ENCODE measurements at places on chromosomes 3 and 15.

- no peak for DNase-seq
Measured at GRCh38 chr3:99997293-99997692, 117.0 kb downstream of the FILIP1L start.

GRCh38 chr3:27767000-27767399 lies 44.9 kb upstream of the EOMES start:
- no peak for DNase-seq

DNA sequence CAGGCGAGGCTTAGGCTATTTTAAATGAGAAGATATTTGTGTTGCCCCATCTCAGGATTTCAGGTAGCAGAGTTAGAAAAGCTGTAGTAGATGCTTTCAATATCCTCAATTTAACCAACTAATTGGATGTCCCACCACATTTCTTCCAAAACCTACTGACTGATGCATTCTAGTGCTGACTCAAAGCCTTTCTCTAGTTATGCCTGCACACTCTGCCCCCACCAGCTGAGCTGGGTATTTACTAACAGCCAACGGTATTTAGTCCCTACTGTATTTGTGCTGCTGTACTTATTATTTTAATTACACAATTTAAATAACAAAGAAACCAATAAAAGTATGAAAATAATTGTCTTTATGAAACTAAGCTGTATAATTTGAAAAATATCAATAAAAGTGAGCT lies 139.5 kb downstream of the OSBPL10 start:
- DNase-seq: no peak

- DNase-seq: no peak
Measured at GRCh38 chr3:157572559-157573270, 69.5 kb upstream of the VEPH1 start.

- DNase-seq: no peak
Measured at GRCh38 chr3:12175844-12176453, 17.2 kb upstream of the TIMP4 start.

GRCh38 chr3:160112996-160113395 lies 112.2 kb upstream of the C3orf80 start:
- DNase-seq: no peak

Data from coronary artery (tissue), 2 donors.